ENCODE measurements at places on chromosomes 2 and 18.

DNA sequence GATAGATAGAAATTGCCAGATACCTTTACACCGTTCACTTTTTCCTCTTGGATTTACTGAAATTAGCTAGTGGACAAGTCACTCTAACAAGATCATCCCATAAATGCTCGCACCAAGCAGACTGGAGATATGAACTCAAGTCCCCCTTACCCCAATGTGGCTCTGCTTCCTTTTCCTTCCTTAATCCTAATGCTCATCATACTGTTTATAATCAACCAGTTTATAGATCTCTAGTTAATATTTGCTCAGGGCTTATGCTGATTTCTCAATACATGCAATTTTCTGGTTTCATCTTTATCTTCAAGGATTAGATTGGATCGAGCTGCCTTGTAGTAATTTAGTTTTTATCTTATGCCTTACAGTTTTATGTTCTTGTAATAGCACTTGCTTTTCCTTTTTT lies 318.3 kb upstream of the KLHL29 start:
- DNase-seq = no peak

DNA sequence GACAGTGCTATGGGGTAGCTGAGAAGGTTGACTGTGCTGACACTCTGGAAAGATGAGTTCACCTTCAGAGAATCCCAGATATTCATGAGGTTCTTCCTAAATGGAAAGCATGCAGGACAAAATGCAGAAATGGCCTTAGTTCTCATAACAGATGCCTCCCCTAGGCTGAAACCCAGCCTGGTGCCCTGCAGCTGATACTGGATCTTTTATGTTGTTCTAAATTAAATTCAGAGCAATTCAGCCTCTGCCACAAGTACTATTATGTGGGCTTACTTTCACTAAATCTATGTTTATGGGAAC lies 172.0 kb upstream of the SERPINE2 start:
- DNase-seq = no peak

GRCh38 chr2:234670806-234671205 lies 173.9 kb upstream of the ARL4C start:
- no peak for DNase-seq

DNA sequence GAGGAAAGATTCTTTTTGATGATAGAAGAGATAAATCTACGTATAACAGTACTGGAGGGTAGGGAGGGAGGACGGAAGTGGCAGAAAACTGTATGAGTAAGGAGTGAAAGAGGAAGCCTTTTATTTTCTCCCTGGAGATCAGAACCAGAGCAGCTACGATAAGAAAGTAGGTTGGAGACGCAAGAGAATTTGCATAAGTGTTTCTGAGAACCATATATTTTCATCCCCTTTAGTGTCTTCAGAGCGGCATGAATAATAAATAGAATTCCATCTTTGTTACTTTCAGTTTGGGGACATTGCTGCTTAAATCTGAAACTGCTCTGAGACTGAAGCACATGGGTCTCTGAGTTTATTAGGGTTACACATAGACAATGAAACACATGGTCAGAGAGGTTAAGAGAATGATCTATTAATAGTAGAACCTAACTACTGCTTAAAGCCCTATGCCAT lies 230.2 kb upstream of the TNP1 start:
- DNase-seq = no peak

DNA sequence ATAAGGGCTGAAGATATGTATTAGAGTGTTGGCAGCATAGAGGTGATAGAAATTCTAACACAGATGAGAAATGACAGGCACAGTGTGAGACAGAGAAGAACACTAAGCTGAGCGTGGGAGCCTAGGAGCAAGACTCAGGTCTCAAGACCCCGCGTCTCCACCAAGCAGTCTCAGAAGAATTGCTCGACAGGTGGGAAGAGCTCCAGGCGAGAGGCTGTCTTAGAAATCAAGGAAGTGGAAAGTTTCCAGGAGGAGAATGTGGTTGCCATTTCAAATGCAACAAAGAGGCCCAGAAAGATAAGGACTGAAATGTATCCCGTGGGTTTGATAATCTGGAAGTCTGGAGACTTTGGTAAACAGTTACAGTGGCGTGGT lies 31.5 kb upstream of the CAB39 start:
- DNase-seq = no peak

- peak; percentile 51 for DNase-seq
Observed at GRCh38 chr2:15890936-15891905, 49.1 kb upstream of the MYCN start.

GRCh38 chr18:58541789-58542425 lies 87.0 kb downstream of the ALPK2 start:
- no peak for DNase-seq

- DNase-seq = no peak
Observed at GRCh38 chr2:85319796-85320195, 8.0 kb downstream of the TGOLN2 start.

DNA sequence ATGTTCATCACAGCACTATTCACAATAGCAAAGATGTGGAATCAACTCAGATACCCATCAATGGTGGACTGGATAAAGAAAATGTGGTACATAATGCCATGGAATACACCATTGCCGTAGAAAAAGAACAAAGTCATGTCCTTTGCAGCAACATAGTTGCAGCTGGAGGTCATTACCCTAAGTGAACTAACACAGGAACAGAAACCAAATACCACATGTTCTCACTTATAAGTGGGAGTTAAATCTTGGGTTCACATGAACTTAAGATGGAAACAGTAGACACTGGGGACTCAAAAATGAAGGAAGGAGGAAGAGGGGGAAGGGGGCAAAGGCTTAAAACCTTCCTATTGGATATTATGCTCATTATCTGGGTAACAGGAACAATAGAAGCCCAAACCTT lies 228.1 kb upstream of the RAB6C start:
- no peak for DNase-seq

- DNase-seq = peak; percentile 32
Observed at GRCh38 chr2:101188683-101189405, 37.7 kb upstream of the TBC1D8 start.

GRCh38 chr2:241150660-241151530 lies 628 bp downstream of the PPP1R7 start:
- DNase-seq = peak; percentile 23

DNA sequence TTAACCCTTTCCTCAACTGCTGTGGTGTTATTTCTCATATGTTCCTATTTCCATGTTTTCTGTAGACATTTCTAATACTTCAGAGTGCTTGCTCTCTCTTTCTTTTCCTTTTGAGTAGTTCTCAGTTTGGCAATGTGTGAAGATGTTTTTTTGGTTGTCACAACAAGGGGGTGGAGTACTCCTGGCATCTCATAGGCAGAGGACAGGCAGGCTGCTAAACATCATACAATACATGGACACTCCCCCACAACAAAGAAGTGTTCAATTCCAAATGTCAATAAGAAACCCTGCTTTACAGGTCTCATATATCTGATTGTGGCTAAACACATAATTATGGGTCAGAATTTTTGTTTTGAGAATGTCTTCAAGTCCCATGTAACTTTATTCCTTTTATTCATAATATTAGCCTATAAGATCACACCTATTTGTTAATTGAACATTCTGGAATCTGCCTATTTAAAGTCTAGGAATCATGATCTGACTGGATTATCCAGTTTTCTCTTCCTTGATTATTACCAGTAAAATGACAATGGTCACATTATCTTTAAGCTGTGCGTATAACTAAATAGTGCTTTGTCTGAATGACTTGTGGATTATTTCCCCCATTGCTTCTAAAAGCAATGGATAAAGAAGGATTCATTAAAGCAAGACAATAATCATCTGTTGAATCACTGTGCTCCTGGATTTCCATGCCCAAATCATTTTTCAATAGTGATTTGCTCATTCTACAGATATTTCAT lies 46.8 kb upstream of the ITPRID2 start:
- no peak for DNase-seq

GRCh38 chr18:2997846-2998564 lies 14.9 kb downstream of the LPIN2 start:
- no peak for DNase-seq

DNA sequence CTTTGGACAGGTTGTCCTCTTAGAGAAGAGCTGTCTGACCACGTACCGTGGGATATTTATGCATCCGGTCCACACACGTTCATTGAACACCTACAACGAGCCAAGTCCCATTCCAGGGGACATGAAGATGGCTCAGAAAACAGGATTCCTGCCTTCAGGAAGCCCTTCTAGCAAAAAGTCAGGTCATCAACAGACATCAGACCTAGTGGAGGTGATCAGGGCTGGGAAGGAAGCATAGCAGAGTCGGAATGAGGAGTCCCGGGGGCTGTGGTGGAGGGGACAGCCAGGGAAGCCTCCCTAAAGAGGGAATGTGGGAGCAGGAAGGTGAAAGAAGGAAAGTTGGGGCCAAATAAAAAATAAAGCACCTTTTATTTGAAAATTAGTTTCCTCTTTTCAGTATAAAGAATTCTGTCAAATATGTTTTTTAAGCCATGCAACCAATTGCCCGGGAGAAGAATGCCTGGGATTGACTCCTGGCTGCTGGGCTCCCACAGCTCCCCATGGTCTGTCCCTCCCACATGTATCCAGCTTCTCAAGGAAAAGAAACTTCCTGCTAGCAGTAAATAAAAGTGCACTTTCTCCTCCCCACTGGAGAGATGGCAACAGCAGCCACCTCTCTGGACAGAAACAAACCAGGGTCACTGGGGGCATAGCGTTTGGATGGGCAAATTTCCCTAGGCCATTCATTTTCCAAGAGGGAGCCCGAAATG lies 144.8 kb downstream of the SMAD7 start:
- DNase-seq = no peak

- no peak for DNase-seq
Observed at GRCh38 chr2:211367293-211367692, 810.9 kb downstream of the CPS1 start.

GRCh38 chr18:61132031-61132430 lies 201.2 kb upstream of the CDH20 start:
- DNase-seq = no peak

DNA sequence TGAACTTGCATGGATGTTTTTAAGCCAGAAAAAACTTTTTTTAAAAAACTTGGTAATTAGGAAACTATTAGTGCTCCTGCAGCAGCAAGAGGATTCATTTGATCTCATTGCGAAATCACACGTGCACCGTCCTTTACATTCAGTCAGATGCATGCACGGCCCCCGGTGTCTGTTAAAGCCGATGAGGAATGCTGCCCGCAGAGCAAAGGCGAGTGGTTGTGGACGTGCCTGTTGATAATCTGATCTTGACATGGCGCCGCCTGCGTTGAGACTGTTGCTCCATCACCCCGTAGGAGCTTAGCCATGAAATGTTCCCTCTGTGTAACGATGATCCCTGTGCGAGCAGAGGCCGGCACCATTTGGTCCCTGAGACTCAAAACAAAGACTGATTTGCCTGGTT lies 300.0 kb downstream of the GBX2 start:
- DNase-seq = no peak

- no peak for DNase-seq
Observed at GRCh38 chr2:53933329-53933728, 37.5 kb downstream of the PSME4 start.

DNA sequence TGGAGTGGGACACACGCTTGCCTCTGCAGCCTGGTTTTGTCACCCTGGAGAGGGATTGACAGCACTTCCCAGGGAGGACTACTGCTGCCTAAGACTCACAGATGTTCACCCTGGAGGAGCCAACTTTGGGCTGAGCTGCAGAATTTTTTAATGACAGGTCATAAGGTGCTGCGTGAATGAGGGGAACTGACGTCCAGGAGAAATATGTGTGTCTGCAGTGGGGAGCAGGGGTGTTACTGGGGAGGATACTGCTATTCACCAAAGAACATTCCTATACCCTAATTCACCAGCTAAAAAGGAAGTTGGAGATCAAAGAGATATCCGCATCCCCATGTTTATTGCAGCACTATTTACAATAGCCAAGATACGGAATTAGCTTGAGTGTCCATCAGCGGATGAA lies 144.4 kb downstream of the MGAT5 start:
- DNase-seq = no peak

GRCh38 chr2:176650104-176650837 lies 381.0 kb downstream of the MTX2 start:
- no peak for DNase-seq

GRCh38 chr2:54966837-54967236 lies 83.4 kb downstream of the RTN4 start:
- no peak for DNase-seq

GRCh38 chr2:192885569-192886160 lies 690.9 kb upstream of the TMEFF2 start:
- DNase-seq = peak; percentile 37
